ENCODE measurements at places on chromosomes 1 and 21.

GRCh38 chr1:36511804-36512798 is 29.4 kb upstream of the CSF3R start:
- no peak for DNase-seq

DNA sequence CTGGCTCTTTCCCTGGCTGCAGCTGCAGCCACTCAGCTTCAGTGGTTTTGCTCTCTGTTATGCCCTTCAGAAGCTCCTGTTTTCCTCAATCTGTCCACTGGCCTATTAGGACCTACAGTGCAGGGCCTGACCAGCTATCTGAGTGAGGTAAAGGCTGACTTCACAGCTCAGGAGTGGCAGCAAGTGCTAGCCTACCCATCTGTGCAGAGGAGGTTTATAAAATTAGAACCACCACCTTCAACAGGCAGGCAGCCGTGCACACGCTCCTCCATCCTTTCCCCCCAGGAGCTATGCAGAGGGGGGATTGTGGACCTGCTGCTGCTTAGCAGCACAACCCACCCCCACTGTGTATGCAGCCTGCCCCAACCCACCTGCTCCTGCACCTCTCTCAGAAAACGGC is 8.3 kb downstream of the ADAR start:
- no peak for DNase-seq

GRCh38 chr1:91613595-91613994 is 112.9 kb downstream of the CDC7 start:
- DNase-seq: no peak

DNA sequence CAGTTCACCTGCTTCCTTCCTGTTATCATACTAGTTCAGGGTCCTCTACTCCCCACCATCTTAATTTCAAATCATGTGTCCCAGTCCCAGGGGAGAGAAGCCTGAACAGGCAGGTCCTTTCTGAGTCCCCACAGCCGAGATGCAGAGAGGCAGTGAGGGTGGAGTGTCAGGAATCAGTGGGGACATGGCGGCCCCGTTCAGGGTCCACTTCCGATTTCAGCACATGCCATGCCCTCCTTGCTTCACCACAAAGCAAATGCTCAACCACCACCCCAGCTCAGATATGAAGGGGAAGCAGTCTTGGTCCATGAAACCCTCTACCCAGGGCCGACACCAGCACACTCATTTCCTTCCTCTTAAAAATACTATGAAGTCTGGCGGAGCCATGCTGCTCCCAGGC is 5.2 kb upstream of the SEMA4A start:
- DNase-seq: no peak

GRCh38 chr21:30306884-30307283 is 13.2 kb downstream of the KRTAP26-1 start:
- no peak for DNase-seq

- no peak for DNase-seq
These were observed 1.2 kb downstream of the GBP6 start for GRCh38 chr1:89364954-89365550.

- no peak for DNase-seq
These were observed 930 bp downstream of the DHCR24 start for GRCh38 chr1:54885807-54886723.
